OCI-M1 (cell line): ENCODE measurements at places on chromosomes 1 and 21.

GRCh38 chr1:23645338-23645737, 46.3 kb upstream of the RPL11 start:
- no peak for DNase-seq

- no peak for DNase-seq
These were observed 118.9 kb downstream of the ATF6 start for GRCh38 chr1:161885003-161885402.

DNA sequence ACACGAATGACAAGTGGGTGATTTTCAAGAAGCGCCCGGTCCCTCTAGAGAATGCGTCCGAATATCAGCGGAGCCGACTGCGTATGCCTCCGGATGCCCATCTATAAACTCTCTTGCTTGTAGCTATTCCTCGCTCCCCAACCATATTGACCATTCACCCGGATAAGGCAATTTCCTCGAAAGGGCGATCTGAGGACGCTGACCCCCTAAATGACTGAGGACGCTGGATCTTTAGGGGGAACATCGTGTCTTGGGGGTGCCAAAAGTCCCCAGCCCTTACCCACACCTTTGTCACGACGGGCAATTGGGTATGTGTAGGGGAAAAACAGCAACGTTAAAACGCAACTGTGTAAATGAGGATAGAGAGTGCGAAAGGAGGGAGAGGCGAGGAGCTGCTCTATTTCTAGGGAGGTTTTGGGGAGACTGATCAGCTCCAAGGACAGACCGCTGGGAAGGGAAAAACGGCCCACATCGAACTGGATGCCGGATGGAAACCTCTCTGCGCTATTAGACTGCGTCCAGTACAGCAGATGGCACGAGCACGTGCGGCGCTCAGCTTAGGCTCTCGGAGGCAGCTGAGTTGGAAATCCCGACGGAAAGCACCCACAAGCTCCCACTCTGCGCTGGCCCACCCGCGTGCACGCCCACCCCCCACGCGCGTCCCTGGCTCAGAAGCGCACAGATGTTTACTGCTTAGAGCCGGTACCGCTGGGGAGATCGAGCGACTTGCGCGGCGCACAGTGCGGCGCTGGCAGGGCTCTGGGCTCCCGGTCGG, 2.9 kb upstream of the PRRX1 start:
- no peak for DNase-seq

- DNase-seq, result no peak
These were observed 6.0 kb downstream of the CFAP74 start for GRCh38 chr1:1997576-1997975.

DNA sequence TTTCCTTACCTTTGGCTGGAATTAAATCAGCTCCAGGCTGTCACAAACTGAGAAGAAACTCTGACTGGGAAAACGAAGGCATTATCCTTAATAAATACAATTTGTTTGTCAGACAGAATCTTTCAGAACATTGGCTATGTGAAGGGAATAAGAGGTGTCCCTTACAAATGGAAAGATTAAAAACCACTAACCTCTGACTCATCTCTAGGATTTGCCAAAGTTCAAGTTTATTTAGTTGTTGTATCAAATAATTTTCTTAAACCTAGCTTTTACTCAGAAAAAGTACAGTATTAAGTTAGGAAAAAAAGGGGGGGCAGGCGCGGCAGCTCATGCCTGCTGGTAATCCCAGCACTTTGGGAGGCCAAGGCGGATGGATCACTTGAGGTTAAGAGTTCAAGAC, 15.7 kb downstream of the SERTAD4 start:
- DNase-seq, result no peak

DNA sequence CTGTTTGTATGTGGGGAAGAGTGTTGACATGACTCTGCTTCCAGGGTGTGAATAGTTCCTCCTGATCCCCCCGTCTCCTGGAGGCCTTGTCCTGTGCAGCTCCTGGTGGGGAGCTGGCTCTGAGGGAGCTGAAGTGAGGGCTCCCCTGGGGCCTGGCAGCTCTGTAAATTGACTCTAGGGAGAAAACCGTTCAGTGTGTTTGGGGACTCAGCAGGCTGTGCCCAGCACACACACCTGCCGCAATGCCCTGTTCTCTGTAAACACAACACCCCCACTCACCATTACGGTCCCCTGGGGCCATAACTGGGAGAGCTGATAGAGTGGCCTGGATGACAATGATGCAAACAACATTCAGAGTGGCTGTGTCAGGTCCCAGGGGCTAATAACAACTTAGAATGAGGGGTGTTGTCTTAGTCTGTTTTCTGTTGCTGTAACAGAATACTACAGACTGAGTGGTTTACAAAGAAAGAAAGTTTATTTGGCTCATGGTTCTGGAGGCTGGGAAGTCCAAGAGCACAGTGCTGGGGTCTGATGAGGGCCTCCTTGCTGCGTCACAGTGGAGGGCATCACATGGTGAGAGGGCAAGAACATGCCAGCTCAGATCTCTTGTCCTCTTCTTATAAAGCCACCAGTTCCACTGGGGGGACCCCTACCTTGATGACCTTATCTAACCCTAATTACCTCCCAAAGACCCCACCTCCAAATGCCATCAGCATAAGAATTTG, 15.3 kb downstream of the ADORA1 start:
- no peak for DNase-seq

GRCh38 chr1:91018006-91018405, 3.8 kb downstream of the ZNF644 start:
- peak; percentile 46 for DNase-seq

DNA sequence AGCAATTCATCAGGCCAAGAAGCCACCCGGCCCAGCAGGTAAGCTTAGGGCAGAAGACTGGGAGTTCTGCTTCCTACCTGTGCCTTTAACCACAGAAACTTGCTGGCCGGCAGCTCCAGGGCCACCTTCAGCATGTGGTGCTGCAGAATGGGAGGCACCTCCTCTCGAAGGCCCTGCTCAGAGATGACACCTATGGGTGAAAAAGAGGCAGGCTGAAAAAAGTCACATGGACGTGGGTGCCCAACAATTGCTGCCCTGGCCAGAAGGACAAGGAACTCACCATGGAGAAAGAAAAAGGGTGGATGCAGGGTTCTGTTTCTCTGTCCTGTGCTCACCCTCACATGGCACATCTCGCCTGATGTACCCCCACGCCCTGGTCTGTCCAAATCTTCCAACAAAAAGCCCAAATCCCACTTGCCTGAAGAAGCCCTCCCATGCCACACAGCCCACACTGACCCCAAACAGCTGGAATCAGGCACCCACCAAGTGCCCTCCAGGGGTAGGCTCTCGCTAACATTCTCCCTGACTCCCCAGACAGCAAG, 33.0 kb downstream of the URB1 start:
- no peak for DNase-seq

DNA sequence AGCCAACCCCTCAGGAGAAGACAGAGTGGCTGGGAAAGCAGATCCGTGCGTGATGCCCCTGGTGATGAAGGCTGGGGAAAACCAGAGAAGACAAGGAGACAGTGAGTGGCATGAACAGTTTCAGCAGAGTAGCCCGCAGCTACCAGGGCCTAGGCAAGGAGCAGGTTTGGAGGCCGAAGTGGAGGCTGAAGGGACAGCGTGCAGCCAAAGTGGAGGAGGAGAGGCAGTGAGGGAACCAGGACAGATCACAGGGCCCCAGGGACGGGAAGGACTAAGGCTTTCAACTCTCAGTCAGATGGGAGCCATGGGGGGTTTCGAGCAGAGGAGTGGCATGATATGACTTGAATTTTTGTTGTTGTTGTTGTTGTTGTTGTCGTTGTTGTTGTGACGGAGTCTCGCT, 59.9 kb upstream of the SELENON start:
- no peak for DNase-seq

- DNase-seq, result no peak
These were observed 8.6 kb upstream of the ACBD3 start for GRCh38 chr1:226195144-226195543.

DNA sequence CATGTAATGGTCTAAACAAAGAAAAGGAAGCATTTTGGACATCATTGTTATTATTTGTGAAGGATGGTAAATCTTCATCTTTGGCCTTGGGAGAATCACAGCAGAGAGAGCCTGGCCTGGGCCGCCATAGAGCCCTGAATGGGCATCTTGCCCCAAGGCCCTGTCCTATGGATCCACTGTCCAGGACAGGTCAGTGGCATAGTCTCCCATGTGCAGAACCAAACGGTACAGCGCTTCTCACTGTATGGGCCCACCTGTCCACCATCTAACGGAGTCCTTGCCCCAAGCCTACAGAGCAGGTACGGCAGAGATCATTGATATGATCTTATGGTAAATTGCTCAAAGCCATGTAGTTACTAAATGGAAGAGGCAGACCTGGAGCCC, 185.7 kb downstream of the FOXD2 start:
- no peak for DNase-seq

- no peak for DNase-seq
These were observed 544.8 kb upstream of the CAMK1G start for GRCh38 chr1:209038735-209039134.

DNA sequence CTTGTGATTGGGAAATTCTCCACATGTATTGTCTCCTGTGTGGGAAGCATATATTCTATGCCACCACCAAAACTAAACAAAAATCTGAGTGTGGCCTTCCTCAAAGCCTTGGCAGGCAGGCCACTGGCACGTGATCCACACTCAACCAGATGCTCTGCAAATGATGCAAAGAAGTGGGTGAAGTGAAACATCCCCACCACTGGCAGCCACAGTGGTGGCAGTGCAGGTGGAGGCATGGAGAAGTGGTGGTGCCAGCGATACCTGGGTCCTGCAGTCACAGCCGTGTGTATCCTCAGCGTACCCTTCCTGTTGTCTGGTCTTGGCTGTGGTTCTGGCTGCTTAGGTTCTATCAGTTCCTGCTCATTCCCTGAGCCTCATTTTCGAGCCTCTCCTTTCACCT, 65.2 kb downstream of the PLPPR5 start:
- no peak for DNase-seq

DNA sequence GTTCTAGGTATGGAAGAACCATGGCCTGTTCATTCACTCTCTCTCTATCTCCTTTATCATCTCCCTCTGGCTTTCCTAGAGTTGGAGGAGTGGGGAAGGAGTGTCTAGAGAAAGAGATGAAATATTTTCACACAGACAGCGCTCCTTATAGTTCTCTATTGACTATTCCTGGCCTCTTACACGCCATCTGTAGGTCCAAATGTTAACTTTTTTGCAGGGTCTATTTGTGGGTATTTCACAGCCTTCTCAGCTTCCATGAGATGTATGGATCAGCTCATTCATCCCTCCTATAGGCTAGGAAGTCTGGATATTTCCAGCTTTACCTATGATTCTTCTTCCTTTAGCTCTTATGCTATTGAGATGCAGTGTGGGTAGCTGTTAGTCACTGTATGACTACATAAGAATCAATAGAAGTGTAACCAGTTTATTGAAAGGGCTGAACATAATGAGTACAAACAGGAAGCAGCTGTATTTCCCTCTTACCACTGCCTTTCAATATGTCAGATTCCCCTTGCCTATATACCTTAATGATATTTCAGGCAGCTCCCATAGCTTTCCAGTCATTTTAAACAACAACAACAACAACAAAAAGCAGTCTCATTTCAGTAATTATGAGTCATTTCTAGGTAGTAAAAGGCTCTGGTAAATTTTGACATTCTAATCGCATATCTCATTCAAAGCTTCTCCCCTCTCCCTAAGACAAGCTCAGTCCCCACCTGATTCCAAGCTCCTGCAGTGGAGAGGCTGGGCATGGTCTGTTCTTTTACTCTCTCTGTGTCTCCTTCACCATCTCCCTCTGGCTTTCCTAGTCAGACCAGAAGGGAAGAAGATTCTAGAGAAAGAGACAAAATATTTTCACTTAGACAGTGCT, 149.5 kb downstream of the TTLL7 start:
- peak; percentile 35 for DNase-seq

GRCh38 chr1:10470043-10470442, 2.3 kb downstream of the DFFA start:
- no peak for DNase-seq

- DNase-seq, result no peak
These were observed 413.4 kb downstream of the DSCAM start for GRCh38 chr21:40433538-40433937.

- no peak for DNase-seq
These were observed 3.6 kb downstream of the PARP1 start for GRCh38 chr1:226404063-226404903.

GRCh38 chr1:19765623-19766022, 34.1 kb downstream of the TMCO4 start:
- DNase-seq, result no peak

- DNase-seq, result peak; percentile 48
These were observed 34.9 kb downstream of the CHML start for GRCh38 chr1:241605146-241605805.

- DNase-seq, result no peak
These were observed 60.3 kb upstream of the JUN start for GRCh38 chr1:58844176-58844575.

DNA sequence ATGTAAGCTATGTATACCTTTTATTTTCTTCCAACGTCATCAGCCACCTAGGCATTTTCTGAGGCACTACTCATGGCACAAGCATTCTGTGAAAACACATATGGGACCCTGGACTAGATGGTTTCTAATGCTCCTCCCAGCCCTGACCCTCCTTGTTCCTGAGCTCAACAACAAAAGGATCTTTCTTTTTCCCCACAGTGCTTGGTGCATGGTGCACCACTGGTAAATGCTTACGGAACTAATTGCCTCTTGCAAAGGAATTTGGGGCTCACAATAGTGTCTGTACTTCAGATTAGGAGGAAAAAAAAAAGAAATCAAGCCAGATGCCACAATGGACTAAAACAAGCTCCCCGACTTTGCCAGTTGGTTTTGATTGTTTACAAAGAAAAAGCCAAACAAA, 390.5 kb downstream of the PLPP3 start:
- DNase-seq, result no peak

- DNase-seq, result no peak
These were observed 62.7 kb downstream of the CENPF start for GRCh38 chr1:214665606-214666110.
